Right lobe of liver (tissue), 6 donors: ENCODE measurements at places on chromosomes 7 and 10. TPM values are rescaled to one million over a fixed set of nuclear protein-coding genes. Genes with fewer than 3 reads are reported as not detected.

The STAMBPL1 gene
- total RNA-seq = 3.6 TPM

The AFAP1L2 gene
- total RNA-seq = 1.3 TPM

The NOS3 gene
- 3.9 TPM for total RNA-seq

The CDK5 gene
- 5.0 TPM for total RNA-seq

The FEZF1 gene
- total RNA-seq = not detected

The ERV3-1 gene
- total RNA-seq = 5.3 TPM

The PTF1A gene
- not detected for total RNA-seq

The ATG9B gene
- not detected for total RNA-seq

The EIF5AL1 gene
- total RNA-seq = 0.44 TPM

The HOXA13 gene
- not detected for total RNA-seq

The CREM gene
- 21.6 TPM for total RNA-seq

The LDB3 gene
- total RNA-seq = 0.07 TPM

The PHKG1 gene
- 0.20 TPM for total RNA-seq

The AKAP9 gene
- 30.9 TPM for total RNA-seq

The LIPK gene
- not detected for total RNA-seq

The DIP2C gene
- 8.0 TPM for total RNA-seq

The SPDYE9 gene
- not detected for total RNA-seq

The PLXDC2 gene
- 5.1 TPM for total RNA-seq

The PDE6C gene
- not detected for total RNA-seq

The FOXI2 gene
- total RNA-seq = not detected

The NPC1L1 gene
- total RNA-seq = 19.1 TPM

The KCP gene
- not detected for total RNA-seq

The MYPN gene
- 0.12 TPM for total RNA-seq

The MKI67 gene
- total RNA-seq = 2.6 TPM

The THNSL1 gene
- 9.6 TPM for total RNA-seq

The TMEM270 gene
- total RNA-seq = not detected

The CALCR gene
- not detected for total RNA-seq

The AMPH gene
- 0.67 TPM for total RNA-seq

The ZNHIT1 gene
- total RNA-seq = 68.3 TPM

The NME8 gene
- not detected for total RNA-seq

The PIP gene
- not detected for total RNA-seq

The TMEM229A gene
- total RNA-seq = not detected

The FBXL13 gene
- not detected for total RNA-seq

The OR13A1 gene
- total RNA-seq = not detected

The NRAP gene
- total RNA-seq = 0.23 TPM

The COL1A2 gene
- 32.3 TPM for total RNA-seq
